T-helper 17 cell (primary cell): ENCODE measurements at places on chromosomes 12 and 14.

- no peak for DNase-seq
These were observed 47.6 kb upstream of the FERMT2 start for GRCh38 chr14:52998376-52999015.

- DNase-seq: no peak
These were observed 407.0 kb upstream of the MGAT4C start for GRCh38 chr12:86663173-86663572.

DNA sequence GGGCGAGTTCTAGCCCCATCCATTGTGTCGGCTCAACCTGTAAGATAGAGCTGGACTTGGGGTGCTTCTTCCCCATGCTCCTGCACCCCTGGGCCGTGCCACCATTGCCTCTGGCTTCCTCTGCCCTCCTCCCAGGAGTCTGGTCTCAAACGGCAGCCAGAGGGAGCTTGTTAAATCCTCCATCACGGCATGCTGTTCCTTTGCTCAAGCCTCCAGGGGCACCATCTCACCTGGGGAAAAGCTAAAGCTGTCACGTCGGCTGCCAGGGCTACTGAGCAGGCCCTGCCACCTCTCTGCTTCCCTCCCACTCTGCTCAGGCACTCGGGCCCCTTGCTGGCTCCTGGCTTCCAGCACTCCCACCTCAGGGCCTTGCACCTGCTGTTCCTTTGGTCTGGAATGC is 140.4 kb downstream of the RBM19 start:
- DNase-seq: no peak

- no peak for DNase-seq
These were observed 40.9 kb upstream of the CORO1C start for GRCh38 chr12:108772247-108772646.

- DNase-seq: peak; percentile 77
These were observed 21.2 kb downstream of the PRPF40B start for GRCh38 chr12:49644620-49644994.

DNA sequence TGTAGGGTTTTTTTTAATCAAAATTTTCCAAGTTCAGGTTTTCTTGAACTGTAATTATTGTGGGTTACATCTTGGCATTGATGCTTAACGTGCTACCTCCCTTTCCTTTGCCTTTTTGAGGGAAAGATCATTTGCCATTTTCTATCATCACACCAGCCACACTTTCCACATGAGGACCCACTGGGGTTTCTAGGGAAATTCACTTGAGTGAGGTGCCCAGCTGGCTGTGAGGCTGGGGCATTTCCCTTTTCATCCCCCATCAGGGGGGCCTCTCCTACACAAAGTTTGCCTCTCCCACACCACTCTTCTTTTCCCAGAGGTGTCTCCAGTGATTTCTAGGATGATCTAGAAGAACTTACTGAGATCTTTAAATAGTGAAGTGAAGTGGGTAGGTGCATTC is 335.7 kb downstream of the BMP4 start:
- DNase-seq: no peak

DNA sequence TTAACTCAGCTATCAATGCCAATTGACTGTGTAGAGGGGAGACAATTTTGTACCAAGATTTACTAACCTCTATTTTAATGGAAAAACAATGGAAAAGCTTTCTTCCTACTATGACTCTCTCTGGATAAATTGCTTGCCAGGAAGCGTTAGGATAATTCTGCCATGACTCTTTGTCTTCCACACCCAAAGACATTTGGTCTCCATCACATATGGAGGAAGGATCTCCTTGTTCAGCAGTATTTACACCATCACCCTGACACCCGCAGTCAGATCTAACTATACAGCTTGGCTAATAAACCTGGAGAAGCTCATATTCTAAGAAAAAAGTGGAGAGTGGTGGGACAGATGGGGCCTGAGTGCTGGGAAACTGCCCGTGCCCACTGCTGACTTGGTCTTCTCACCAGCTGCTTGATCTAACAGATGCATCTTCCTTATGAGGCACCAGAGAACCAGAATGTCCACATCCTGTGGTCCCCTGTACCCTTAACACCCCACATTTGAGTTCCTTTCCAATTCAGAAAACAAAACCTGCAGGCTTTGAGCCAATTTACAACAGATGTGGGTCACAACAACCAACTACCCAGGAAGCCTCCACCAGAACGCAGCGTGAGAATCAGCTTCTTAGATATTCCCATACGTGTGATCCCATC is 154.0 kb downstream of the DAD1 start:
- DNase-seq: no peak

GRCh38 chr12:47773062-47773857 is at the start of gene SLC48A1:
Gene SLC48A1, plus strand, starts transcription at chr12:47773238. Its CDS starts 67 bp downstream, at chr12:47773305.
- peak; percentile 73 for DNase-seq

DNA sequence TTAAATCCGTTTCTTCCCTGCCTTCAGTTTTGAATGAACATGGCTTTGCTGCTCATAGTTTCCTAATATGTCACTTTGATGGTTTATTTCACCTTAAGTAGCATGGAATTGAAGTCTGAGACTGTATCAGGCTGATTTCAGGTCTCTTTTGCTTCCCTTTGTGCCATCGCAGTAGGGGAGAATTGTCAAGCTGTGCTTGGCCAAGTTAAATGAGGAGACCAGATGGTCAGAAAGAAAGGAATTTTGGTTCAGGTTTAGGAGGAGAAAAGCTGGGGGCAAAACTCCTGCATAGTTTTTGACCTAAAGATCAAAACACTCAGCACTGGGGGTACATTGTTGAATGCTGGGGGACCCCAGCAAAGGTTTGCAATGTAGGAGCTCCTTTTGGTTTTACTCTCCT is 398.4 kb downstream of the NUAK1 start:
- no peak for DNase-seq

DNA sequence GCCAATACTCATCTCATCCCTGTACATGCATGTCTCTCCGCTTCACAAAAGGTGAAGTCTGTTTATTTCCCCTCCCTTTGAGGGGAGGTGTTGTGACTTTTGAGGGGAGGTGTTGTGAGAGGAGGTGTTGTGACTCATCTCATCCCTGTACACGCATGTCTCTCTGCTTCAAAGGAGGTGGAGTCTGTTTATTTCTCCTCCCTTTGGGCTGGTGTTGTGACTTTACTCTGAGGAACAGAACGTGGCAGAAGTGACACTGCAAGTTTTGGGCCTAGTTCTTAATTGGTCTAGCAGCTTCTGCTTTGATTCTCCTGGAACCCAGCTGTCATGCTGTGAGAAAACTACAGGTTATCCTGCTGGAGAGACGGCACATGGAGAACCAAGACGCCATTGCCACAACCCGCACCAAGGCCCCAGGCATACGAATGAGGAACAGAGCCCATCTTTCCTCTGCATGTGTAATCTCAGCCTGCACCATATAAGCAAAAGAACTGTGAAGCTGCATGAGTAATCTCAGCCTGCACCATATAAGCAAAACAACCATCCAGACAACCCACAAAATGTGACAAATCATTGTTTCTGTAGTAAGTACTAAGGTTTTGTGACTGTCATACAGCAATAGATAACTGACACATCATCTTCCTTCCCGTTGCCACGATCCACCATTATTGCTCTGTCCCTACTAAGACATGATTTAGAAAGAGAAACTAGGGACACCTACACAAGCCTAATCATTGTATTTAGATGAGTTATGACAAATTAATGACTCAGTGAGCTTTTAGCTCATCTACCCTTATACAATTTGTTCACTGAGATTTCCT is 30.0 kb downstream of the GALNT4 start:
- DNase-seq: no peak

DNA sequence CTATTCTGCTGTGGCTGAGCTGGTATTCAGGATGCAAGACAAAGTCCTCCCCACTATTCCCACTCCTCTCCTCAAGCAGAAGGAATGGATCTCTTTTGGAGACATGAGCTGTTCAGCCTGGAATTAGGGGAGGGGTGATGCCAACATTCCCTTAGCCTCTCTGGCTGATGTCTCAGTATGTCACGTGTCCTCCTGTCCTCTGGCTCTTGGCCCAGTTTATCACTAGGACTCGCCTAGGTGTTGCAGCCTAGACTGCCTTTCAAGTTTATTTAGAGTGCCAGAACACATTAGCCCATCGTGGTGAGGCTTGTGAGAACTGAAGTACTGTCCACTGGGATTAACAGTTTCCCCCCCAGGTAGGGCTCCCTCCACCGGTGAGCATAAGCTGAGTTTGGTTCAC is 239.9 kb upstream of the MIS18BP1 start:
- no peak for DNase-seq

DNA sequence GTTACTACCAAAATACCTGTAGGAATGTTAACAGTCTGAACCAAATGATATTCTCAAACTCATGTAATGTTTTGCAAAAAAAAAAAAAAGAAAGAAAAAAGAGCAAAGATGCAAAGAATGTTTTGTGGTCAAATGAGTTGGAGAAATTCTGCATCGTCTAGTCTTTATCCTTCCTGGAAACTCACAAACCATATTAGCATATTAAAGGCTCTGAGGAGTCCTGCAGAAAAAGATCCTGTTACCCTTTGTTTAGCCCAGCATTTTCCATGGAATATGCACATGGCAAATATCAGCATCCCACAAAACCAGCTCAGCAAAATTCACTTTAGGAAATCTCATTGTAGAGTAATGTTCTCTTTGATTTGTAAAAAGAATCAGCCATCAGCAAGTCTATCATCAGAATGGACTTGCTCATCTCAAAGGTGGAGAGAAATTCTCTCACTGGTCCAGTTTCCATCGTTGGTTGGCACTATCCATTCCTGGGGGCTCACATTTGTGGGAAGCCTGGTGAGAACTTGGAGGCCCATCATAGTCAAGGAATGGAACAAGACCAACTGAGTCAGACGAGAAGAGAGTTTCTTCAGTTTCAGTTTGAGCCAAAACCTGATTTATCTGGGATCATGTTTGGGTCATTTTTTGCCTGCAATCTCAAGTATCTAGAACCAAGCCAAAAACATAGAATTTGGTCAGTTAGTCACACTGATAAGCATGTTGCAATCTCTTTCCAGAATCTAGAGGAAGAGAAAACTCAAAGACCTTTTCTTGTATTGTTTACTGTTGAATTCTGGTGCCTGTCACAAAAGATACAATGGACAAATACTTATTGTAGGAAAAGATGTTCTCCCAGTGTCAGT is 129.8 kb downstream of the TBX5 start:
- DNase-seq: no peak

- DNase-seq: no peak
These were observed 62.6 kb upstream of the VASH1 start for GRCh38 chr14:76698631-76699030.
